ENCODE measurements at places on chromosomes 6 and 20. TPM values are rescaled to one million over a fixed set of nuclear protein-coding genes. Genes with fewer than 3 reads are reported as not detected.

The GHRH gene
- not detected for total RNA-seq

GRCh38 chr6:33857932-33858475 lies 54.2 kb upstream of the MLN start:
- no peak for DNase-seq

DNA sequence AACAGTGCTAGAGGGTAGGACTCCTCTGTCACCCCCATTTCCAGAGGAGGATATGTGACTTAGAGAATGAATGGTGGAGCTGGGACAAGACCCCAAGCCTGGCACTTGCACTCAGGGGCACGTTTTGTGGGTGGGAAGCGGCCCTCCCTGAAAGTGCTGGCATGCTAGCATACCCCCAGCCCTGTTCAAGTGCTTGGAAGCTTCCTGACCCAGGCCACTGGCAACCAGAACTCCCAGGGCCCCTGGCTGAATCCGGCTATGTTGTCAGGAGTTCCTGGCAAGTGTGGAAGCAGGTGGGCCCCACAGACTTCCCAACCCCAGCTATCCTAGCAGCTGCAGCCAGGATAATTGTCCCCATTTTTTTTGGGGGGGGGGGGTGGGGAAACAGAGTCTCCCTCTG lies 35.6 kb upstream of the TGM2 start:
- DNase-seq = no peak

GRCh38 chr6:86609549-86610388 lies 327.6 kb upstream of the HTR1E start:
- DNase-seq = no peak

DNA sequence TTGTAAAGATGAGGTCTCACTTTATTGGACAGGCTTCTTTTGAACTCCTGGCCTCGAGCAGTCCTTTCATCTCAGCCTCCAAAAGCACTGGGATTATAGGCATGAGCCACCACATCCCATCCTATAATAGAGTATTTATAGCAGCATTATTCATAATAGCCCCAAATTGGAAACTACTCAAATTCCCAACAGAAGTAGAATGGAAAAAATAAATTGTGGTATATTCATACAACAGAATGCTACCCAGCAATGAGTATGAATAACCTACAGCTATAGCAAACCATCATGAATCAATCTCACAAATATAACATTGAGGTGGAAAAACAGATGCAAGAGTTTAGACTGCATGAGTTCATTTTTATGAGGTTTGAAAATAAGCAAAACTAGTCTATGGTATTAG lies 84.8 kb upstream of the BTBD3 start:
- DNase-seq = no peak

GRCh38 chr6:15508931-15509330 lies 153.9 kb downstream of the DTNBP1 start:
- no peak for DNase-seq

DNA sequence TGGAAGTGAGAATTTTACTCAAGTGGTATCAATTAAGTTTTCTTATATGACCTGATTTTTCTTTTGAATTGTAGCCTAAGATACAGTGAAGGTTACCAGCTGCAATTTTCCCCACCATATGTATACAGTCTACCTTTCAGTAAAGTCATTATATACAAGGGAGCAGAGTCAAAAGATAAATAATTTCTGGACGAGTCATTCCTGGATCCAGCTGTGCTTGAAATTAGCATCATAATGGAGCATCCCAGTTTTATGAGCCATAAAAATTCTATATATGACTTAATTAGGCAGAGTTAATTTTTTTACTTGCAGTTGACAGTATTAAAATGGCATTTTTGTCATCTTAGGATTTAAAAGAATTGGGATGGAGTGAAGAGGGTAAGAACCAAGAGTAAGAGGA lies 1008.4 kb downstream of the PHF3 start:
- DNase-seq = no peak

DNA sequence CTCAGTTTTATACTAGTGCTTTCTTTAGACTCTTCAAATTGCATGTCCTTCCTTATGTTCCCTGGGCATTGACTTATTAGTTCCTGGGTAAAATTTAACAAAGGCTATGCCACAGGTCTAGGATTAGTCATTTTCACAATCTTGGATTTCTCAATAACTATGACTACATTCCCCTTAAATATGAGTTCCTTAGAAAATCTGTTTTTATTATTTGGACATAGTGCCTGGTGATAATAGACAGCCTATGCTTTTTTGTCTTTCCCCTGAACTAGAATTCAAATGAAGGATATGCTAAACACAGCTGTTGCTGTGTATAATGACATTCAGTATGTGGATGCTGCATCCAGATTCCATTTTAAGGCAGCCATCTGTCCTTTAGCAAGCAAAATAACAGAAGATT lies 1252.8 kb upstream of the GJE1 start:
- peak; percentile 63 for DNase-seq

DNA sequence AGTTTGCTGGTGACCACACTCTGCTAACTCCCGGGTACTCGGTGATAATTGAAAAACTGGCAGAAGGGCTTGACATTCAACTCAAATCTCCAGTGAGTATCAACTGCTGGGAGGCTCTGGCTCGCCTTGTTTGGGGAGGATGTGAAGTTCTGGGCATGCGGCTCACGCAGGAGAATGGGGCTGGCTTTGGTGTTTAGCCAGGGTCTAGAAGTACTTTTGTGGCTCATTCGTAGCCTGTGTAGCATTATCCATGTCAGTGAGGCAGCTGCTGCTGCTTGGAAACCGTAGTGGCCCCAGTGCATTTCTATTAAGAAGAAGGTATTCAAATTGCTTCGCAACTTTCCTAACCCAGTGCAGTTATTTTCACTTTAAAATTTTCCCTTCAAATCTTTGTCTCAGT lies 52.2 kb downstream of the KDM1B start:
- no peak for DNase-seq

The ELOVL4 gene
- 1.6 TPM for total RNA-seq

The CST1 gene
- 0.92 TPM for total RNA-seq

- no peak for DNase-seq
These were observed 39.8 kb upstream of the CST7 start for GRCh38 chr20:24909086-24909780.

The SLC17A3 gene
- total RNA-seq = not detected

The SLPI gene
- 207 TPM for total RNA-seq

The RHAG gene
- total RNA-seq = not detected

- DNase-seq = no peak
These were observed 34.3 kb upstream of the AGPAT4 start for GRCh38 chr6:161308075-161308655.

The MYH7B gene
- 0.04 TPM for total RNA-seq

DNA sequence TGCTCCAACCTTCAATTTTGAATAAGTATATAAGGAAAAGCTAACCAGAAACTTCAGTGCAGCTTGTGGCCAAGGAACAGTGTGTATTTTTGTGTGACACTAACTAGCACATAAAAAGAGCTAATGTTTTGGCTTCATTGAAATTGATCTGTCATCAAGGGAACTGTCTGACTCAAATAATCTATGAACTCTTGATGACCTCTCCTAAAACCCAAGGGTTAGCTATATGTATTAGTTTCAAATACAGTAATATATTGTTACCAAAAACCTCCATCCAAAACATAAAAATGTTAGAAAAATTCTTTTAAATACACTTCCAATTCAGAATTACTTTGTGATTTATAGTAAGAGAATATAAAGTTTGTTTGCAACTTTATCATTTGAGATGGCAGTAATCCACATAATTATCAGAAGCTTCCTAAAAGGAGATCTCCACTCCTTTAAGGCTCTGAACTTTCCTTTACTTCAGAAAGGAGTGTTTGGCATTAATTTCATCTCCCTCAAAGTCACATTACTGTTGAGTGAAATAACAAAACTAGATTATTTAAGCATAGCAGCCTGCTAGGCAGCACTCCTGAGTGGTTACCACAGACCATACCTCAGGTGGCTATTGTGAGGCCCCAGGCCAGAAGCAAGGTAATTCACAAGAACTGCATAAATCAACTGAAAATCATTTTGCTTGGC lies 46.3 kb upstream of the HSF2 start:
- no peak for DNase-seq

GRCh38 chr6:15509335-15509933 lies 153.4 kb downstream of the DTNBP1 start:
- no peak for DNase-seq

DNA sequence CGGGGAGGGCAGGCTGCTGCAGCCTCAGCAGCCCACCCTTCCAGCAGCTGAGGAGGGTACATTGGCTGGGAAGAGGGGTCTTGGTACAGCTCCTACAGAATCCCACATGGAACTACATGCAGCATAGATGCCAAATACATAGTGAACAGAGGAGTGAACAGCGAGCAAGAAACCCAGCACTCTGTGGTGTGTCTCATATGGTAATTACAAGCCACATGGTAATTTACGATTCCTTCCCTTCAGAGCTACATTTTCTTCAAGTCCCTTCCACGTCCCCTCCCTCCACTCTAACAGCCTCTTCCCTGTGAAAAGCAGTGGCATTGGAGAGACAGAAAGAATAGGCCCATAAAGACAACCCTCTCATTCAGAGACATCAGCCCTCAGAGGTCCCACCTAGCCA lies 167.7 kb downstream of the SYNDIG1 start:
- DNase-seq = no peak

DNA sequence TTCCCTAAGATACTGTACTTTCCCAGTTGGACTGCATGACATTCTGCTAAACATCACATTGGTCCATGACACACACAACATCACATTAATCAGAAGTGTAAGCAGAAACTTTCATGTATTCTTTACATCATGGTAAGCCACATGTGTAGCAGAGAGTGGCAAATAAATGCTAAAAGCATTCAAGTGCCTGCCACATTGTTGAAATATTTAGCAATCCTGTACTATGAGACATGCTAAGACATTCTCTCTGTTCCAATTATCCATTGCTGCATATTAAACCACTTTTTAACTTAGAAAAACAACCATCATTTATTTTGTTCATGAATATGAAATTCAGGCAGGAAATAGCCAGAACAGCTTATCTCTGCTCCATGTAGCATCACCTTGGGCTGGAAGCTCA lies 207.7 kb upstream of the GJE1 start:
- DNase-seq = no peak

The TNFRSF6B gene
- total RNA-seq = 41.6 TPM

- DNase-seq = no peak
These were observed 26.0 kb downstream of the ZC3H12D start for GRCh38 chr6:149458806-149459205.

The CDC5L gene
- 23.0 TPM for total RNA-seq

The MAFB gene
- 0.04 TPM for total RNA-seq

The CDH26 gene
- 1.2 TPM for total RNA-seq

The WFDC10B gene
- total RNA-seq = not detected

- DNase-seq = no peak
These were observed 102.4 kb downstream of the AHI1 start for GRCh38 chr6:135395136-135395535.

The GSTA4 gene
- total RNA-seq = 20.9 TPM

DNA sequence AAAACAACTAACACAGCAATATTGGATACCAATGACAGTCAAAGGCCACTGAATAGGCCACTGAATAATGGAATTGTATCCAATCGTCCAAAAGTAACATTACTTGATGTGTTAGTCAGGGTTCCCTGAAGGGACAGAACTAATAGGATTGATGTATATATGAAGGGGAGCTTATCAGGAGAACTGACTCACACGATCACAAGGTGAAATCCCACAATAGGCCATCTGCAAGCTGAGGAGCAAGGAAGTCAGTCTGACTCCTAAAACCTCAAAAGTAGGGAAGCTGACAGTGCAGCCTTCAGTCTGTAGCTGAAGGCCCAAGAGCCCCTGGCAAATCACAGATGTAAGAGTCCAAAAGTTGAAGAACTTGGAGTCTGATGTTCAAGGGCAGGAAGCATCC lies 571.4 kb downstream of the PRKN start:
- no peak for DNase-seq

- DNase-seq = peak; percentile 55
These were observed 963 bp upstream of the RMND1 start for GRCh38 chr6:151452750-151453427.

GRCh38 chr6:22095836-22096235 lies 201.0 kb downstream of the PRL start:
- DNase-seq = no peak

DNA sequence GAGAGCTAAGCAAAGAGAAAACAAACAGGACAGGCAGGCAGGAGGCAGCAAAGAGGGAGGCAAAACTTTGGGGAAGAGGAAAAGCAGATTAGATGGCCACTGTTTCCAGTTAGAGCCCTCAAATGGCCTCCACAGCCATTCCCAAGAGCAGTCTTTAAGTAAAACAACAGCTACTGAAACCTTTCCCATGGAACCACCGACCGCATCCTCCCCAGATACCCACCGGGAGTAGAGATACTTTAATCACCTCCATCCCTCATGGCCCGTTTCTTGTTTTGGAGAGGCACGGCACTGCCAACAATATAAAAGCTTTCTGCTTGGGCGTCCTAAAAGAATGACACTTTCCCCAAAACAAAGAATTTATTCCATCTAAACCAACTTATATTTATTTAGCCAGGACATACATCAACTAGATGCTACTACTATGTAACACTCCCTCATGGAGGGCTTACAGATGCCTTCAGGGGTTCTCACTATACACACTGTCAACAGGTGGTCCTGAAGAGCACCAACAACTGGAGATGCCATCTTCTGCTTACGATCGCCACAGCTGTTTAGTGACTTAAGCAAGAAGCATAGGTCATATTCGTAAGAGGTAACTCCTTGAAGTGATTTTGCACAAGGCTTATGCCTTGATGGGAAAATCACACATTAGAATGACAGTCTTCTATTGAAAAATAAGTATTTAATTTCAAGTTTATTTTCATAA lies 43.4 kb downstream of the CNKSR3 start:
- DNase-seq = no peak

- DNase-seq = no peak
These were observed 1026.1 kb downstream of the KIF16B start for GRCh38 chr20:15547119-15547518.

GRCh38 chr6:14396826-14397517 lies 279.4 kb downstream of the CD83 start:
- DNase-seq = peak; percentile 52

DNA sequence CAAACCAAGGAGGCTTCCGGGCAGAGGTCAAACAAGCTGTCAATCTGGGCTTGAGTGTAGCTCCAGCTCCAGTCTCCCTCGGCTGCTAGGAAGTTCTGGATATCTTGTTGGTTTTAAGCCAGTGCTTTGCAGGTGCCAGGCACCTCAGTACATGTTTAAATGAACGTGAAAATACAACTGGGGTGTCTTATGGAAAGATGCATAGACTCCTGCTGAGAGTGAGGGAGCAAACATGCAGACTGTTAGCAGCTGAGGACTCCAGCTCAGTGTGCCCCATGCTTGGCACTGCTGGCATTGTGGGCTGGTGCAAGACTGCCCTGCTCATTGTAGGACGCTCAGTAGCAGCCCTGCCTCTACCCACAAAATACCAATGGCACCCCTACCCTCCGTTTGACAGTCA lies 28.5 kb downstream of the ERMARD start:
- DNase-seq = no peak

DNA sequence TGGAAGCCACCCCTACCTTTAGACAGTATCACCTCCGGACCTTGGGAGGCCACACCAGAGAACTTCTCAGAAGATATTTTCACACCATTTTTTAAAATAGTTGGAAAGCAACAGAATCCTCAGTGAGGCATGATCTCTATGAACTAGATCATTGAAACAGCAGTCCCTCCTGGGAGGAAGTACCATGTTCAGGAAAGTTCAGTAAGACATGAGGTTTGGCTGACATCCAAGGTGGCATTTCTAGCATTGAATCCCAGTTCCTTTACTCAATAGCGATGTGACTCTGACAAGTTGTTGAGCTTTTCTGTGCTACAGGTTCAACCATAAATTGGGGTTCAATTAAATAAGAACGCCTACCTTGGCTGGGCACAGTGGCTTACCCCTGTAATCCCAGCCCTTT lies 169.0 kb downstream of the TBC1D7 start:
- no peak for DNase-seq

The HUS1B gene
- total RNA-seq = 4.2 TPM

The SUN5 gene
- not detected for total RNA-seq

Data from PC-3 (cell line).